NCI-H2029 treated with DMSO at 0.1 percent for 48 hours (cell line): ENCODE measurements at places on chromosomes 6 and 20.

DNA sequence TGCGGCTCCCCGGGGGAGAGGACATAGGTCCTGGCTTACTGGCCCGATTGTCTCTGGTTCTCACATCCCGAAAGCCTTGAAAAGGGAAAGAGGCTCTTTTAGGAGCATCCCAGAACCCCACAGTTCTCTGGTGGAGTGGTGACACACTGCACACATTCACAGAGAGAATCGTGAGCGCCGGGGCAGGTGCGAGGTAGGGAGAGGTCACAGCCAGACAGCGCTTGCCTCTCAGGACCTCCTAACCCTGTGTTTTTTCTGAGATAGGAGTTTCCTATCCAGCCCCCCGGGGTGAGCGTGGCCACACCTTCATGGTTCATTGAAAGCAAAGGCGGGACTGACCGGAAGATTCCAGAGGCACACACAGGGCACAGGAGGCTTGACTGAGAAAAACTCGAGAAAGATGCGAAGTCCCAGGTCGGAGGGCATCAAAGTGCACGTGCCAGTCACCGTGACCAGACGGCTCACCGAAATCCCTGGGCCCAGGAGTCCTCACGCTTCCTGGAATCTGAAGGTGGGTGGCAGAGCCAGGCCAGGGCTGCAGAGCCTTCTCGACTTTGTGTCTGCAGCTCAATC lies 46.5 kb upstream of the FRMD1 start:
- DNase-seq: no peak

DNA sequence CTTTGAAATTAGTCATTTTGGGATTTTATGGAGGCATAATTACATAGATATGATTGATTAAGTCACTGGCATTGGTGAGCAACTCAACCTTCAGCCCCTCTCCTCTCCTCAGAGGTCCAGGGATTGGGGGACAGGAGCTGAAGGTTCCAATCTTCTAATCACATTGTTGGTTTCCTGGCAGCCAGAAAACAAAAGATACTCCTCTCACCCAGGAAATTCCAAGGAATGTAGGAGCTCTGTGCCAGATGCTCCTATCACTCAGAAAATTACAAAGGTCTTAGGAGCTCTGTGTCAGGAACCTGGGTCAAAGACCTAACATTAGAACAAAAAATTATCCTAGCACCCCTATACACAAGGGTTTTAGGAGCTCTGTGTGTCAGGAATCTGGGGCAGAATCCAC lies 679.7 kb upstream of the ID4 start:
- no peak for DNase-seq

GRCh38 chr6:85404564-85405174 lies 45.2 kb upstream of the NT5E start:
- DNase-seq: no peak

DNA sequence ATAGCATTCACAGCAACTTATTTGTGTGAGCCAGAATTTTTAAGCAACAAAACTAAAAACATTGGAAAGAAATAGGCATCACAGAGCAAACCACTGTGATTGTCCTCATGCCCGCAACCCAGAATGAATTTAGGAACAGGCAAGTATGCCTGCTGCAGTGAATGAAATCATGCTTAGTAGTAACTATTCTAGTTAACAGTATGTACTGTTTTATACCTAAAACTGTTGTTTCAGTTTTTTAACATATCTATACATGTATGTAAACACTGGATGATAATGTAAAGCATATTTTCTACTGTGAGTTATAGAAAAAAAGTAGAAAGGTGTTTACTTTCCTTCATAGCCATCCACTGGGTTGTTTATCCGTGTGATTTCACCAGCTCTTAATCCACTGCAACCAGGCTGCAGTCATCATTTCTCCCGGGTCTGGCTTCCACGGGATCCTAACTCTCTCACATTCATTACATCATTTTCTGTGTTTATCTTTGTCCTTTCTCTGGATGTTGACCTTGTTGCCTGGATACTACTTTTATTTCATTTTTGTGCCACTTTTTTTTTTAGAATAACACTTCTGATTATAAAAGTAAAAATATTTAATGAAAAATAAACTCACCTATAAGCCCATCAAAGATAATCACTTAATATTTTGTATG lies 3.6 kb upstream of the ARFGEF3 start:
- DNase-seq: no peak

DNA sequence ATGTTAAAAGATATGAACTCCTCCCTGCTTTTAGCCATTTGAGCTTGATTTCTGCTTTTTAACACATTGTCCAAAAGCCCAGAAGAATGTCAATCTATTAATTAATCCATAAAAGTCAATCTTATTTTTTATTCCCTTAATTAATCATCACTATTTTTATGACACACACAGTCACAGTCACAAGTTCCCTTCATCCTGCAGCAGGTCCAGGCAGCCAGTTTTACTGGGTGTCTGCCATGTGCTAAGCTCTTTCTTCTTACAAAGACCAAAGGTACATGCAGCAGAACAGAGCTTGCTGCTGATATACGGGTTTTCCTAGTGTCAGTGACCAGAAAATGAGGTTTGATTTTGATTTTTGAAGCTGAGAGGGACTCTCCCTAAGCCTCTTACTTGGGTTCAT lies 53.3 kb upstream of the SLC22A23 start:
- no peak for DNase-seq

DNA sequence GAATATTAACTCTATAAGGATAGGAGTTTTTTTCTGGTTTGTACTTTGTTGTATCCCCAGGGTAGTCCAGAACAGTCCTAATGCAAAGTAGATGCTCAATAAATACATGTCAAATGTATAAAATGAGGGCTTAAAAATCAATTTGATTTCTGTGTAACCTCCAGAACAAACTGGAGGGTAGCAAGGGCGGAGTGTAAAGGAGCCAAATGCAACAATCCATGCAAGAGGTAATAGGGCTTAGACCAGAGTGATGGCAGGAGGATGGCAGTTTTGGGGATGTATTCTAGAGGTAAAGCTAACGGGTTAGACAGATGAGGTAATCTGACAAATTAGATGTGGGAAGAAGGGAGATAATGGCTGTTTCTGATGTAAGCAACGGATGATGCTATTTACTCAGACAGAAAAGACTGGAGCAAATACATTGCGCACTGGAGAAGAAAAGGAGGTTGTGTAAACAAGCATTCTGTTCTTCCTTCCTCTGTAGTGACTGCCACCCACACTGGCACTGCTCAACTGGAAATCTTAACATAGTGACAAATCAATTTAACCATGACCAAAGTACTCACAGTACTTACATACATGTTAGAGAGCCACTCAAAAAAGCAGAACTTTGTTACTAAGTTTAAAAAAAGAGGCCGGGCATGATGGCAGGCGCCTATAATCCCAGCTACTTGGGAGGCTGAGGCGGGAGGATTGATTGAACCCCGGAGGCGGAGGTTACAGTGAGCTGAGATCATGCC lies 2.0 kb downstream of the ZNF318 start:
- DNase-seq: no peak

DNA sequence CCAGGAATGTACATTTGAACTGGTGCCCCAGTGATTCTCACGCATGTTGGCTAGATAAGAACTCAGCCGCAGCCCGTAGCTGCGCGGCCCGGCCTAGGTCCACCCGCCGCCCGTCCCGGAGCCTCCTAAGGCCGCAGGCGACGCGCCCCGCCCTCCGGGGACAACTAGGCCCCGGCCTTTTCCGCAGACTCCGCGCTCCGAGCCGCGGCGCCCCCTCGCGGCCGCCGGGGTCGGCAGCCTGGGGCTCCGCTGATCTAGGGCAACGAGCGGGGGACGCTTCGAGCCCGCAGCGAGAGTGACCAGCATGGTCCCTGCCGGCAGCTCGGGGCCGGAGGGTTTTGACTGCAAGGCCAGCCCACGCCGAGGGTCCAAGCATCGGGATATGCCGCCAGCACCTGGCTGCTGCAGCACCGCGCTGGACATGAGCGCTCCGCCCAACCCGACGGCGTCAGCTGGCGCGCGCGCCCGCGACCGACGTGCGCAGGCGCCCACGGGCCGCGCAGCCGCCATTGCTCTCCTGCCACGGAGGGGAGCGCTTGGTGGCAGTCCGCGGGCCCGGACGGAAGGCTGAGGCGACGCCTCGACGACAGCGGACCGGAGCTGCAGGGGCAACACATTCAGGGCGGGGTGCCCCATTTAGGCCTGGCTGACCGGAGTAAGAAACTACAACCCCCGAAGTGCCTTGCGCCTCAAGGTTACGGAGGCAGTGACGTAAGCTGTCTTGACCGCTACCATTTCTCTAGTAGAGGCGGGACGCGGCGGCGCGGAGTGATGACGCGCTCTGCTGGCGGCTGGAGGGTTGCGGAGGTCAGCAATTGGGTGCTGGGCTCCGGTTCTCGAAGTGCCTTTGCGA lies at the start of gene AP5S1:
Gene AP5S1, plus strand, starts transcription at position 500 of the 853 bp plus-strand sequence. CDS start 1,571 bp downstream, outside the sequence.
- DNase-seq: peak; percentile 76

DNA sequence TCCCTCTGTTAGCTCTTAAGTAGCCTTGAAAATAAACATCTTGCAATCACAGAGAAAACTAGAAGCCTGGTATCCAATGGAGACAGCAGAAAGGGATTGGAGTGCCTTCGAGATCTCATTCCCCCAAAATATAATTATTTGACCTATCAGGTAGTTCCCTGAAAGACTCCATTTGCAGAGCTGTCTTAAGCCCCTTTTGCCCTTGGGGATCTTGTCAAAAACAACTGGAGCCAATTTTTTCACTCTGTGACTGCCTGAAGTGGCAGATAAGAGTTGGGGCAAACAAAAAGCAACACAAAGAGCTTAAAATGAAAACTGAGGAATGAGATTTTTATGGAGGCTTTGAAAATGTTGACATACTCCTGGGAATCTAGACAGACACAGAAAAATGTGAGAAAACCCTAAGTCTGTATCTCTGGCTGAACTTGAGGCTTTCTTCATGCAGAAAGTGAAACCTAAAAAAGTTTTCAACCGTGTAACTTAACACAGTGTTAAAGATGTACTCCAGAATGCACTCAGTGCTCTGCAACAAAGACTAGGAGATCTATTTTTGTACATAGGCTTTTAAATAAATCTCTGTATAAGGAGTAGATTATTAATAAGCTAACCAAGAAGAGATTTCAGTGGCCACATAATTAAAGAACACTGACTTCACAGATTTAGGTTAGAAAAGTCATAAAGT lies 971.1 kb upstream of the MAN1A1 start:
- DNase-seq: no peak

DNA sequence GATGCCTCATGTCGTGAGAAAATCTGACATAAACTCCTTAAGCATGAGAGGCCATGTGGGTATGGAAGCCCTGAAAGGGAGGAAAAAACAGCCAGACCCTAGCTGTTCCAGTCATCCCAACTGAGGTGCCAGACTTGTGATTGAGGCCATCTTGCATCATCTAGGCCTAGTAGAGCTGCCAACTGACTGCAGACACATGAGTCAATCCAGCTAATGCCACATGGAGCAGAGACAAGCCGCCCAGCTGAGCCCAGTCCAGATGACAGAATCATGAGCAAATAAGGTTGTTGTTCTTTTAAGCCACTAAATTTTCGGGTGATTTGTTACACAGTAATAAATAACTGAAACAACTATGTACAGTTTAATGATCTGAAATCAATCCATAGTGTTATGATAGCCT lies 680.9 kb downstream of the MAFB start:
- DNase-seq: no peak

GRCh38 chr6:44250067-44250717 lies 3.3 kb downstream of the HSP90AB1 start:
- DNase-seq: no peak

DNA sequence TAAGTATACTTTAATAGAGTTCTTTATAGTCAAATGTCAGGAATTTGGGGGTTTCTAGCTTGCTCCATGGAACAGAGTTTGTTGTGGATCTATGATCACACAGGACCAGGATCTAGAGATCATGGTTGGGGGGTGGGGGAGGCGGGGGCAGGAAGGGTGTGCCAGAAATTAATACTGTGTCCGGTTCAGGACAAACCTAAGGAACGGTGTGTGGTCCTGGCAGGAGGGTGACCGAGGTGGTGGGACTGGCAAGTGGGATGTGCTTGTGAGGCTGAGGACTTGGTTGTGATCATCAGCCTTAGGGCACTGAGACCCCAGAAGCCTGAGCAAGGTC lies 27.9 kb downstream of the GSTA3 start:
- no peak for DNase-seq

- no peak for DNase-seq
Observed at GRCh38 chr6:114216789-114217467, 125.9 kb downstream of the HS3ST5 start.

- no peak for DNase-seq
Observed at GRCh38 chr6:13015379-13015681, 298.8 kb downstream of the PHACTR1 start.

DNA sequence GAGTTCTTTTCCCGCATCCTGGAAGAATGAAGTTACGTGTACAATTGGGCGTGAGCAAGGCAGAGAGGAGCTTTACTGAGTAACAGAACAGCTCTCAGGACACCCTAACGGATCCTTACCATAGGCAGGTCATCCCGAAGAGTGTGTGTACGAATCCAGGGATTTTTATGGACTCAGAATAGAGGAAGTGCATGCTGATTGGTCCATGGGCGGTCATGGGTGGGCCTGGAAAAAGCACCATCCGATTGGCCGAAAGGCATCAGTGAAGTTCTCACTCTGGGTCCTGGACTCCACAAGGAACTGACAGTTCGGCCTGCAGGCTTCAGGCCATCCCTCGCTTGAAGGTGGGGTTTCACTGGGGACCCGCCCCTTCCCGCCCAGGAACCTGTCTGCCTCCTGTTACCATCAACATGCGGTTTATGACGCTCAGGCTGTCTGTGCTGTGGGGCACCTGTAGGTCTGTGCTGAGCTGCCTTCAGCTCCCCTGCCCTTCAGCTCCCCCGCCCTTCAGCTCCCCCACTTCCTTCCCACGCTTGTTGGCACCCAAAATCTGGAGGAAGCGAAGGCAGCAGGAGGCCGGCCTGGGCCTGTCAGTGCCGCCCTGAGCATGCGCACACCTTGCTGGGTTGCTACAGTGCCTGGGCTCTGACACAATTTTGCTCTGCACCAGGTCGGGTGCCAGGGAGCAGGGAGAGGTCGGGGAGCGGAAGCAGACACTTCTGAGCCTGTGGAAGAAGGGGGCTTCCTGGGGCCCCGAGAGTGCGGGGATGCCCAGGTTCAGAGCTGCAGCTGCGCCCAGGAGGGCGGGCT lies 57.9 kb upstream of the MANEA start:
- DNase-seq: peak; percentile 93

DNA sequence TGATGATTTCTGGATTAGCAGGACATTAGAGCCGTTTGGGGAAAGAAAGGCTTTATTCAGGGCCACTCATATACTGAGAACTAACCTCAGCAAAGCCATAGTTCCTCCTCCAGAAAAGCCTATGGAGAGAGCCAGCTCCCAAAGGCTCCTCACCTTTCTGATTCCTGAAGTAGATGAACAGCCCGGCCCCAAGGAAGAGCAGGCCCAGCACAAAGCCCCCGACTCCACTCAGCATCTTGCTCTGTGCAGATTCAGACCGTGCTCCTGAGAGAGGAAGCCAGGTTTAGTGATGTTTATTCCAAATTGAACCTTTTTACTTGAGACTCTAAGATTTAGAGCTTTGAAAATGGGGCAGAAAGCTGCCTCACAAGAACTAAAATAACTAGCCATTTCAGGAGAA lies 9.1 kb downstream of the HLA-DRB1 start:
- DNase-seq: no peak

GRCh38 chr6:114430534-114431124 lies 87.8 kb upstream of the HS3ST5 start:
- peak; percentile 9 for DNase-seq

- DNase-seq: no peak
Observed at GRCh38 chr6:6818078-6818639, 229.6 kb downstream of the LY86 start.

- peak; percentile 73 for DNase-seq
Observed at GRCh38 chr20:33732166-33732970, 572 bp downstream of the ZNF341 start.

GRCh38 chr6:125004198-125004597 lies 42.0 kb downstream of the RNF217 start:
- peak; percentile 94 for DNase-seq
